ENCODE measurements at places on chromosomes 1 and 21.

GRCh38 chr1:226402739-226403165 is 5.1 kb downstream of the PARP1 start:
- DNase-seq = no peak

DNA sequence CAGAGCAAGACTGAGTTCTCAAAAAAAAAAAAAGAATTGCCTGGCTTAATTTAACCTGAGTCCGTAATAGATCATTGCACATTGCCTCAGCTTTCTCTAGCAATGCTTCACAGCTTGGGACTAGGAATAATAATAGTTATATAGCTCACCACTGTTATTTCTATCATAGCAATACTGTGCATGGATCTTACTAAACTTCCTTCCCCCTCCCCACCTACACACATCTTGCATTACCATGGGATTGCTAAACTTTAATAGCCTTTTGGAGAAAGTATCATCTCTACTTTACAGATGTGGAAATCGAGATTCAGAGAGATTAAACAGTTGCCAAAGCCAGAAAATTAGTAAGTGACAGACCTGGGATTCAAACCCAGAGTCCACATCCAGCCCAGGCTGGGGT is 99.4 kb downstream of the ATP5PO start:
- no peak for DNase-seq

DNA sequence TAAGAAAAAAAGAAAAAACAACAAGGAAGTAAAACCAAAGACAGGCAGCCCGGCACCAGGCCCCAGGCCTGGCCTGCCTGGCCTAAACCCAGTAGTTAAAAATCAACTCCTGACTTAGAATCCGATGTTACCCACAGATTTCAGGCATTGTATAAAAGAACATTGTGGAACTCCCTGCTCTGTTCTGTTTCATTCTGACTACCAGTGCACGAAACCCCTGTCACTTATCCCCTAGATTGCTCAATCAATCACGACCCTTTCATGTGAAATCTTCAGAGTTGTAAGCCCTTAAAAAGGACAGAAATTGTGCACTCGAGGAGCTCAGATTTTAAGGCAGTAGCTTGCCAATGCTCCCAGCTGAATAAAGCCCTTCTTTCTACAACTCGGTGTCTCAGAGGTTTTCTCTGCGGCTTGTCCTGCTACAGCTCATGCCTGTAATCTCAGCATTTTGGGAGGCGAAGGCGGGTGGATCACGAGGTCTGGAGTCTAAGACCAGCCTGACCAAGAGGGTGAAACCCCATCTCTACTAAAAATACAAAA is 15.6 kb upstream of the MYOCOS start:
- DNase-seq = no peak

DNA sequence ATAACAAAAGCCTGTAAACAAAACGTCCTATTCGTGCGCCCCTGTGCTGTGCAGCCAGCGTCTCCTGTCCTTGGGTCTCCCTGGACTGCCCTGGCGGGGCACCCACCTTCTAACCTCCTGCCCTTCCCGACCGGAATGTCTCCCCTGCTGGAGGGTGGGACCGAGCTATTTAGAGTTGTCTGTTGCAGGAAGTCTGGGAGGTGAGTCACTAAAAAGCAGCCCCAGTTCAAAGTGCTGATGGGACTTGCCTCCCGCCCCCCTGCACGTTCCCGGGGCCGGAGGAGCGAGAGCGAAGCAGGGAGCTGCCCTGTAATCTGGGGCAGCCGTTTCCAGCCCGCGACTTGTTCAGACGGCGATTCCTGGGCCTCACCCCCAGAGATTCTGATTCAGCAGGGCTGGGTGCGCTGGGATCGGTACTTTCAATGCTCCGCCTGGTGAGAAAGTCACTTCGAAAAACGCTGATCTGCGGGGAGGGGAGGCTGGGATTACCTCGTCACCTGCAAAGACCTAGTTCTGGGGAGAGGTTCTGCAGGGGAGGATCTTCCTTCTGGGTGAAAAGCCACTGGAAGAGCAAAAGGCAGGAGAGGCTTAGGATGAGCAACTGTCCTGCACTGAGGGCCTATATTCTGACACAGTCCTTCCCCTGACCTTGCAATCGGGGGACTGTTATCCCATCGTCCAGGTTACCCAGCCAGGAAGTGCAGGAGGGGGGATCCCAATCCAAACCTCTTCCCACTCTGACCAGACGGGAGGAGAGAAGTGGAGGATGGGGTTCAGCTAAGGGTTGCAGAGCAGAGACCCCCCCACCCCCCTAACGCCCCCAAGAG is 1.2 kb upstream of the DHRS3 start:
- peak; percentile 85 for DNase-seq

DNA sequence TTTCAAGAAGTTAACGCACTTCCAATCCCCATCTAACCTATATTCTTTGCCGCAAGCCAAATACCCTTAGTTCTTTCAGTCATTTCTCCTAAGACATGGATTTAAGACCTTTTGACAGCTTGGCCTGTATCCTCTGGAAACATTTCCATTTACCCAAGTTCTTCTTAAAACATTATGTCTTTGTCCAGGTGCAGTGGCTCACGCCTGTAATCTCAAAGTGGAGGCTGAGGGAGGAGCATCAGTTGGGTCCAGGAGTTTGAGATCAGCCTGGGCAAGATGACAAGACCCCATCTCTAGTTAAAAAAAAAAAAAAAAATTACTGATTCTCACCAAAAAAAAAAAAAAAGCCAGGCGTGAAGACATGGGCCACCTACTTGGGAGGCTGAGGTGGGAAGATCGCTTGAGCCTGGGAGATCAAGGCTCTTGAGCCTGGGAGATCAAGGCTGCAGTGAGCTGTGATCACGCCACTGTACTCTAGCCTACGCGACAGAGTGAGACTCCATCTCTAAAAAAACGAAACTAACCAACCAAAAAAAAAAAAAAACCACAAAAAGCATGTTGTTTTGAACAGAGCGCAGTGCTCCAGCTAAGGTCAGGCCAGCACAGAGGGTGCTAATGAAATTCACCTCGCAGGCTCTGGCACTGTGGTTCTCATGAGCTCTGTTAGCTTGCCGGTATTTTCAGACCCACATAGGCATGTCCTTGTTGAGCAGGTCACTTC is 36.0 kb downstream of the NUAK2 start:
- no peak for DNase-seq

DNA sequence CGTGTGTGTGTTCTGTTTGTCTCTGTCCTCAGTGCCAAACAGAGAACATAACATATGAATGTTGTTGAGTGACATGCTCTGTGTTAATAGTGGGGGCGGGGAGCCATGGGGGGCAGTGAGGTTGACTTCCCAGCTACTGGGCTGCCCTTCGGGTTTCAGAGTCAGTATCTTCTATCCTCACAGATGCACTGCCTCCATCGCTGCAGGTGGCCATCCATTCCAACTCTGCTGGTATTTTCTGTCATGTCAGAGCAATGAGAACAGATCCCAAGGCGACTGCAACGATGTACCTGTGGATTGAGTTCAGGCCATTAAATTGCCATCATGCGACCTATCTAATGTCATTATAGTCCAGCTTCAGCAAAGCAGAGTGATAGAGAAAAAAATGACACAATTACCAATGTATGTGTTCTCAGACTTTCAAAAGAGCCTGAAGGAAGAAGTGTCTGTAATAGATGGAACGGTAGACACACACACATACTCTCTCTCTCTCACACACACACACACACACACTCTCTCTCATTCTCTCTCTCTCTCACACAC is 418.5 kb downstream of the RWDD3 start:
- DNase-seq = no peak

DNA sequence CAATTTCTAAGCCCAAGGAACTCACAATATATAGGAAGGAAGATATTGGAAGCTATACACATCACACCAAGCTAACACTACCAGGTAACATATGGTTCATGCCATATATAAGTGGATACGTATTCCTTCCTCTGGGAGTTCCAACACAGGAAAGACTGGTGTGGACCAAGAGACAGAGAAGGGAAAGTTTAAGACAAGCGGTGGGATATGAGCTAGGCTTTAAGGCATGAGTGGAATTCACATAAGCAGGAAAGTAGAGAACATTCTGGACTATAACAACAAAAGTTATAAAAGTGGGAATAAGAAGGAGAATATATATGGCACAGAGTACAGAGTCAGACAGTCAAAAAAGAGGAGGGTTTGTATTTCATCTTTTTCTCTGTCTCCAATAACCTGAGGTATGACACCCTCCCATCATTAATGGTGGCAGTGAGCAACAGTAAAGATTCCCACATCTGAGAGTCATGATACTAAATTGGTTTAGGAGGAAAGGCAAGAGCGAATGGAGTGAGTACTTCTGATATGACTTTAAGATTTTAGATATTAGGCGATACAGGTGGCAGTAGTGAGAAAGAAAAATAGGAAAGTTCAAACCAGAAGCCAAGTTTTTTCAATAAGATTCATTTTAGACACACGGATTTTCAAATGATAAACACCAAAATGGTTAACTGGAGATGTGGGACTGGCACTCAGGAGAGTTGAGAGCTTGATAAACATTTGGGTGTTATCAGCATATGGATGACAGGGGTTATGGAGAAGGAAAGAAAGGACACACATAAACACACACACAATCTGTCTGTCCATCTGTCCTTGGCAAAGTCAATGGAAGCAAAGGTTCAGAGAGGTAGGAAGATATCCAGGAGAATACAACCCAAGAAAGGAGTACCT is 87.4 kb upstream of the TTC39A start:
- DNase-seq = no peak

DNA sequence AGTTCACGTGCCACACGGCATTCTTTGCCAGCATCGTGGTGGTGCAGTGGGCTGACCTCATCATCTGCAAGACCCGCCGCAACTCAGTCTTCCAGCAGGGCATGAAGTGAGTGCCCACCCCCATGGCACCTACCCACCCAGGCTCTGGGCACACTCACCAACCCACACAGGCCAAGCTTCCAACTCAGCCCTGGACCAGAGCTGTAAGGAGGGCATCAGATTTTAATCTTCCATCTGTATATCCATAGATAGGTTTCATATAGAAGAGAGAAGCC is 14.5 kb upstream of the ATP1A4 start:
- no peak for DNase-seq

GRCh38 chr1:221776495-221777301 is 34.8 kb upstream of the DUSP10 start:
- DNase-seq = no peak

DNA sequence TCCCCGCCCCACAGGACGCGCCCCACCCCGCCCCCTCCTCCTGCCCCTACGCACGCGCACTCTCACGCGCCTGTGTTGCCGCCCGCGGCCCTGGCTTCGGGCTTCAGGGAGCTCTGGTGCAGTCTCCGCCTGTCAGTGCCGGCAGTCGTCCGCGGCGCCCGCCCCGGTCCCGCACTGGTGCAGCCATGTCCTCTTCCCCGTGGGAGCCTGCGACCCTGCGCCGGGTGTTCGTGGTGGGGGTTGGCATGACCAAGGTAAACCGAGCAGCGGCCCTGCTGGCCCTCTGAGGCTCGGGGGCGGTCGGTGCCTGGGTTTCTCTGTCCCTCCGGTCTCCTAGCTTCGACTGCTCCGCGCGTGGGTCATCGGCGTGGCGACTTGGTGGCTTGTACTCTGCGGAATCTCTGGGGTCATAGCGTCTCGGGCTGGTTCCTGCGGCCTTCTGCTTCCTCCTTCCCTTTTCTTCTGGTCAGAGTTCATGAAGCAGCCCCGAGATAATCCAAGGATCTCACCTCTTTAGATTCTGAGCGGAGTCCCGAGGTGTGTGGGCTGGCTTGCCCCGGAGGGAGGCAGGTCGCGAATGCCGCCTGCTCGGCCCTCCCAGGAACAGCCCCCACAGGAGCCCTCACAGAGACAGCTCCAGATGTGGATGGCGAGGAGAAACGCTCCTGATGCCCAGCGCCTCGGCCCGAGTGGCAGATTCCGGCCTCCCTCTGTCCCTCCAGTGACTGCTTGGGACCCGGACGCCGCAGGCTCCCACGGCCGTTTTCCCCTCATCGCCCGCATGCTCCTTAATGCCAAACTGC is at the start of gene SCP2:
SCP2 (plus strand) TSS at position 65 of the 803 bp plus-strand sequence; CDS start at position 186, 121 bp downstream.
- peak; percentile 93 for DNase-seq

GRCh38 chr1:244974106-244974505 is 109.8 kb upstream of the HNRNPU start:
- no peak for DNase-seq

- no peak for DNase-seq
Observed at GRCh38 chr1:156303241-156303640, 4.1 kb upstream of the VHLL start.

DNA sequence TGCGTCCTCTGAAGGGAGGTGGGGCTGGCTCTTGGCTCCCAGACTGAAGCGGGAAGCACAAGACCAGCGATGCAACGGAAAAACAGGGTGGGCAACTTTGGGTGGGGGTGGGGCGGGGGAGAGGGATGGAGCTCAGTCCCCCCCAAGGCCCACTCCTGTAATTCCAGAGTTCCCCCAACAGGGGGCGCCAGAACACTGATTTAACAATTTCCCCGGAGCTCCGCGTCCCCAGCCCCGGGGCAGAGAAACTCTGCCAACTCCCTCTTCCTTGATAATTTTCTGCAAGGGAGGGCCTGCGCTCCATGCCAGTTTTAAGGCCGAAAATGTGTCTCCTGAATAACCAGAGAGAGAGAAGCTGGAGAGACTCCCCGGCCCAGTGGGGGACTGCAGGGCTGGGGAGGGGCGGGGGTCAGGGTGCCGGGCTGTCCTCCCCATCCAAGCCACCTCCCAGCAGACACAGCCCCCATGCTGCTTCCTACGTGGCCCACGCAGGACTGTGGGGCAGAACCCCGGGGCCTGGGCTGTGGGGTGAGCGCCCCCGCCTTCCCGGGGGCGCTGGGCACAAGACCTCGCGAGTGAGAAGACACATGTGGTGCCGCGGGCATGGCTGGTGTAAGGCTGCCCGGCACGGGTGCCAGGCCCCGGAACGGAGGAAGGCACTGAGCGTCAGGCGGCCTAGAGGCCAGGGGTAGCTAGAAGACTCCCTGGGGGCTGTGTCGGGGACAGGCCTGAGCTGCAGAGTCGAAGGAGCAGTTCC is 51.4 kb downstream of the KIF21B start:
- peak; percentile 76 for DNase-seq

DNA sequence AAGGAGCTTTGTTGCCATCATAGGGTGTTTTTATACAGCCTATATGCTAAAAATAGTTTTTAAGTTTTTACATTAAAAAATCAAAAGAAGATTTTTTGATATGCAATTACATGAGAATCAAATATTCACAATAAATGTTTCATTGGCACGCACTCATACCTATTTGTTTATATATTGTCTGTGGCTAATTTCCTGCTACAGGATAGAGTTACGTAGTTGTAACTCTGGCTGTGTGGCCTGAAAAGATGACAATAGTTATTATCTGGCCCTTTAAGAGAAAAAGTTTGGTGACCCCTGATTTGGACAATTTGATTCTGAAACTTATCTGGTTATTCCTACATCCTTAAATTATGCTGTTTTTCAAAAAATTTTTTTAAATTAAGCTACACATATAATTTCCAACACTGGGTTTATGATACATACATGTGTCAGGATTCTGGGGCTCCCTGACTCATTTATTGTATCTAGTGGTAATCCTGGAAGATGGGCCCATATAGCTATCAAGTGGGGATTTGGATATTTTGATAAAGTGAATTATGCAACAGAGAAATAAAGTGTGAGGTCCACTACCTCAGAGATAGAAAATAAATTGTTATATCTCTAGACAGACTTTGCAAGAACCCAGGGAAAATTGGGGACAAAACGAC is 370.2 kb upstream of the LYPLAL1 start:
- DNase-seq = no peak
